ENCODE measurements at places on chromosomes 11 and 22. TPM values are rescaled to one million over a fixed set of nuclear protein-coding genes. Genes with fewer than 3 reads are reported as not detected.
A peak's percentile ranks its signal among the peaks of the same experiment; 100 is the strongest.

DNA sequence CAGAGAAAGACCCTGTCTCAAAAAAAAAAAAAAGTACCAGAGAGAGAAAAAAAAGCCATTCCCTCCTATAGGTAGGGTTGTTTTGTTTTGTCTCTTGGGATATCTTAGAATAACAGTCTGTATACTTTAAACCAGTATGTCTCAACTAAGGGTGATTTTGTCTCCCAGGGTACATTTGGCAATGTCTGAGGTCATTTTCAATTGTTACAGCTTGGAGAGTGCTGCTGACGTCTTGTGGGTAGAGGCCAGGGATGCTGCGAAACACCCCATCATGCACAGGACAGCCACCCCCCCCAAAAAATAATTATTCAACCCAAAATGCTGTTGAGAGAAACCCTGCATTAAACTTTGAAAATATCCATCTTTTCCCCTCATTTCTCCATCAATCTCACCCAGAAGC, 56.1 kb upstream of the CRTAM start:
- DNase-seq, result no peak

- DNase-seq, result peak; percentile 36
These were observed 36.9 kb downstream of the DGCR2 start for GRCh38 chr22:19085233-19085718.

The MS4A12 gene
- total RNA-seq, result not detected

DNA sequence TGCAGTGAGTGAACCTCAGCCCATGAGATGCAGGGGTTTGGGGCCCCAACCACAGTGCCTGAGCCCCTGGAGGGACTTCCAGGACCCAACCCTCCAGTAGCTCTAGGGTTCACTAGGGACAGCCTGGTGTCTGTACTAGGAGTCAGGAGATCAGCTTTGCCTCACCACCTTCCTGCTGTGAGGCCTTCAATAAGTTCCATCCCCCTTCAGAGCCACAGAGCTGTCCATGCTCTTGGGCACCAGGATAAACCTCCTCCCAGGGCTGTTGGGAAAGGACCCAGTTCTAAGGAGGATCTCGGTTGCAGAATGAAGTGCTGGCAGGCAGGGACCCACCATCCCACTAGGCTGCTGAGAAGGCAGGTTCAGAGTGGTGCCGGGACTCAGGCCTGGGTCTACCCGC, 9.7 kb downstream of the ARHGEF17 start:
- DNase-seq, result no peak

The IL17REL gene
- total RNA-seq, result not detected

DNA sequence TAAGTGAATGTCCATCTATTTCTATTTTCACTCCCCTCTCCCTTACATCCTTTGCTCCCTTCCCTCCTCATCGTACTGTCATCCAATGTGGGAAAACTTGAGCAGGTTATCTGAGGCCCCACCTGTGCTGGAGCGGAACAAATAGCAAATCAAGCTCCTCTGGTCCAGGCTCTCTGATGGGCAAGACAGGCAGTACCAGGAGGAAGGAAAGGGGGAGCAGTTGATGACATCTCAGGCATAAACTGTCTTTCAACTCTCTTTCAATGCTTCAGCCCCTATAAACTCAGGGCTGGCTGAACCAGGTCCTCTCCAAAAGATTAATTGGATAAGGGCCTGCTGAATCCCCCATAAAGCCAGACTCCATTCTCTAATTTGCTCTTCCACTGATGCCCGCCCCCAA, 1.5 kb upstream of the CCKBR start:
- no peak for DNase-seq

GRCh38 chr11:85540635-85541205, 86.4 kb downstream of the DLG2 start:
- no peak for DNase-seq

DNA sequence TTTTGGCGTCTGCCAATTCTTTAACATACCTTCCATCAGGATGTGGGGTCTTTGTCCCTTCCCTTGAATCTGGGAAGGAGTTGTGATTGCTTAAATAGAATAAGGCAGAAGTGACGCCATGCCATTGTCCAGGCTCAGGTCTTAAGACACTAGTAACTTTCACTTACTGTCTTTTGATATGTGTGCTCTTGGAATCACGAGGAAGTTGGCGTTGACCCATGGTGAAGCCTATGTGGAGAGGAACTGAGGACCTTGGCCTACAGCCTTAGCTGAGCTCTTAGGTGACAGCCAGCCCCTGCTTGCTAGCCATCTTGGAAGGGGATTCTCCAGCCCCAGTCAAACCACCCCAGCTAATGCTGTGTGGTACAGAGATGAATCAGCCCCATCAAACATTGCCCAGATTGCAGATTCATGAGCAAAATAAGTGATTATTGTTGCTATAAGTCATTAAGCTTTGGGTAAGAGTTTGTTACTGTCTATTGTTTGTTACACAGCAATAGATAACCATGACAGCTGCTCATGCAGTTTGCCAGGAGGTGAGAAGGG, 17.6 kb upstream of the CLPB start:
- no peak for DNase-seq

The STT3A gene
- total RNA-seq, result 259 TPM

GRCh38 chr11:118607401-118608359, at the start of gene PHLDB1:
PHLDB1 (plus strand) TSS chr11:118607615; CDS start chr11:118613837, 6,222 bp downstream.
- peak; percentile 69 for DNase-seq

- DNase-seq, result no peak
These were observed 6.2 kb downstream of the STIM1 start for GRCh38 chr11:3861683-3862082.

DNA sequence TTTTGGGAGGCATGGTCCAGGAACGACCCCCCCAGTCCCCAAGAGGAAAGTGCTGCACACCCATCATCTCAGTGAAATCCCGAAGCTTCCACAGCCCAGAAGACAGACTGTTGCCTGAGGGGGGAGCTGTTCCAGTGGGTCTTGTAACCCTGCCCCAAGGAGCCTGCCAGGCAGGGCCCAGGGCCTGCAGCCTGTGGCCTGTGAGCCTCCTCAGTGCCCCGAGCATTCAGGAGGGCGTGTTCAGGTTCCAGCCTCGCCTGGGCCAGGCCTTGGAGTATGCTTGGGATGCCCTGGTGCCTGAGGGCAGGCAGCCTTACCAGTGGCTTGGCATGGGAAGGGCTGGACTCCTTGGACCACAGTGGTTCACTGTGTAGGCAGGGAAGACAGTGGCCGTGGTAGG, 18.0 kb upstream of the CABP2 start:
- no peak for DNase-seq

The CLTCL1 gene
- total RNA-seq, result 8.6 TPM

The KBTBD4 gene
- 18.3 TPM for total RNA-seq

- DNase-seq, result no peak
These were observed 3.0 kb upstream of the GRAP2 start for GRCh38 chr22:39897841-39898240.

The SPCS2 gene
- 190 TPM for total RNA-seq

The HBB gene
- not detected for total RNA-seq

DNA sequence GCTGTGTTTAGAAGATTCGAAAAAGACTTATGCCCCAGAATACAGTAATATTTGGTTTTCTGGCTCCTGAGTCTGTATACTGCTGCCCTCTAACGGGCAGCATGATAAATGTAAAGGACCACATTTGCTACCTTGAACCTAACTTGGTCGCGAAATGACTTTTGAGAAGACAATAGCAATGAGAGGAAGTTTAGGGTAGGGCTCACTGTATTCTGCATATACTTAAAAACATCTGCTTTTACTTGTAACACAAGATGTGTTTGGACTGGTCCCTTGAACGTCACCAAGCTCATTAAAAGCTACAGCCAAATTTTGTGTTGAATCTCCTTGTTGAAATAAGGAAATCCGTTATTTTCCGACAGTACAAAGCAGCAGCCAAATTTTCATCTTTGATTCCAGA, 309.1 kb downstream of the SWAP70 start:
- peak; percentile 39 for DNase-seq

DNA sequence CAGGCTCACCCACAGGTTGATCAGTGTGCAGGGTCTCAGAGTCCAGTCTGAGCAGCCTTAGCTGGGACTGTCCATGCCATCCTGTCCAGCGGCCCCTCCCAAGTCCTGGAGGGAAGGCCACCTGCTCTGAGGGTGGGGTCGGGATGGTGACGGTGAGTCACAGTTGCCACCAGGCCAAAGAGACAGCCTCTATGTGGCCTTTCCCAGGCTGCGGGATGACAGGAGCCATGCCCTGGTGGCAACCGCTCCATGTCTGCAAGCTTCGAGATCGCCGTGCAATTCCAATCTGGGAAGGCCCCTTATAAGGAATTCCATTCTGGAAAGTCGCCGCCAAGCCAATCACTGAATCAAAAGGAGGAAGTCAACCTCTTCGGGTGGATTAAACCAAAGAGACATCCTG, 47.5 kb downstream of the RTL6 start:
- DNase-seq, result no peak

GRCh38 chr11:121352251-121352891, 59.8 kb downstream of the SC5D start:
- no peak for DNase-seq

DNA sequence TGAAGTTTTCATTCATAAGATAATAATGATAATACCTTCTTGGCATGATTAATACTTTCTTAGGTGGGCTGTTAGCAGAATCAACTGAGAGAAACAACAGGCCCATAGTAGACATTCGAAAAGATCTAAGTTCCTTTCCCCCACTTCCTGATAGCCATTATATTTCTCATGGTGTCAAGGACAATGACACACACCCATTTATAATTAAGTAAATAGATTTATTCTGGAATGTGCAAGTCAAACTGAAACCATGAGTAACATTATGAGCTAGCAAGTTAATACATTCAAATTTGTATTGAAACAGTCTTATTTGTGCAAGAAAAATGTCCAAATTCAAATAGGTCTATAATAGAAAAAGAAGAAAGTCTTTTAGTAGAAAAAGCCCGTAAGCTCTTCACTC, 301.1 kb downstream of the GUCY1A2 start:
- DNase-seq, result no peak

DNA sequence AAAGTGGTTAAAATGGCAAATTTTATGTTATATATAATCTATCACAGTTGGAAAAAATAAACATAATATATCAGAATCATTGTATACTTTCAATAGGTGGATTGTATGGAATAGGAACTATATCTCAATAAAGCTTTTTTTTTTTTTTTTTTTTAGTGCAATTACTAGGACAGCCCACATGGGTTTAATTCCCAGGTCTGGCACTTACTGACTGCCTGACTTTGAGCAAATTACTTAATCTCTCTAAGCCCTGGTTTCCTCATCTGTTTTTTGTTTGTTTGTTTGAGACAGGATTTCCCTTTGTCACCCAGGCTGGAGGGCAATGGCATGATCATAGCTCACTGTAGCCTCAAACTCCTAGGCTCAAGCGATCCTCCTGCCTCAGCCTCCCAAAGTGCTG, 26.1 kb upstream of the BAIAP2L2 start:
- no peak for DNase-seq

DNA sequence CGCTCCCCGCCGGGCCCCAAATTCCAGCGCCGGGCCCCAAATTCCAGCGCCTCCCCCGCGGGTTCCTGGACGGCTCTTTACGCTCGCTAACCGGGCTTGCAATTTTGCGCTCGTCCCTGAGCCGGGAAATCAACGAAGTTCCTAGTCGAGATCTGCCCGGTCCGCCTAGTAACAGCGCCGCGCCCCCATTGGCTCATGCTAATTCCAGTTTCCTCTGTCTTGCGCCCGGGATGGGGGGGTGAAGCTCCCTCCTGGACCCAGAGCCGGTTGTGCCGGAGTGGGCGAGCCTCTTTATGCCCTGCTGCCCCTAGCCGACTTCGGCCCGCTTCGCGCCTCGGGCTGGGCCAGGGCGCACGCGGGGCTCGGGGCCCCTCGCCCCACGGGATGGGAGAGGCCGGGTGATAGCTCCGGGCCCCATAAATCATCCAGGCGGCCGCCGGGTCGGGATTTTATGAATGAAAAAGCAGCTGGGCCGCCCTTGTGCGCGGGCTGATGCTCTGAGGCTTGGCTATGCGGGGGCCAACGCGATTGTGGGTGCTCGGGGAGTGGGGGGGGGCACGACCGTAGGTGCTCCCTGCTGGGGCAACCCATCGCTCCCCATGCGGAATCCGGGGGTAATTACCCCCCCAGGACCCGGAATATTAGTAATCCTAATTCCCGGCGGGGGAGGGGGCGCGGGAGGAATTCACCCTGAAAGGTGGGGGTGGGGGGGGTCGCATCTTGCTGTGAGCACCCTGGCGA, 1.8 kb upstream of the CCND1 start:
- peak; percentile 96 for DNase-seq

GRCh38 chr11:86589204-86589603, 83.2 kb downstream of the ME3 start:
- no peak for DNase-seq

- DNase-seq, result no peak
These were observed 17.2 kb downstream of the SLC5A4 start for GRCh38 chr22:32237906-32238305.

DNA sequence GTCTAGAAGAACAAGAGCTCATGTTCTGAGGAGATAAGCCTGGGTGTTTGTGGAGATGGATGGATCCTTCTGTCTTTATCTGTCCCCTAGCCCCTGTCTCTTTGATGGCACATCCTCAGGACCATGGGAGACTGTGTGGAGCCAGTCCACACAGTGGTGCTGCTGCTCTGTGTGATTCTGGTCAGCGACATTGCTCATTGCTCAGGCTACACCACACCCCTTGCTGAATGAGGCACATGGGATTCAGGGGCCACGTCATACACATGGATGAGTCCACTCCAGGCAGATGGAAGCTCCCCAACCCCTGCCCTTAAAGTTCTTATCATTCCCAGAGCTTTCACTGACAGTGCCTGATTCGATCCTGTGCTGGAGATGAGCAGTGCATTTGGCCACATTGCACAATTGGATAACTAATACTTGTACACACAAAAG, 222.2 kb downstream of the NAV2 start:
- peak; percentile 89 for DNase-seq

The FAM118B gene
- 19.6 TPM for total RNA-seq
